ENCODE measurements at places on chromosomes 7 and 10.
A peak's percentile ranks its signal among the peaks of the same experiment; 100 is the strongest.

- peak; percentile 11 for DNase-seq
Observed at GRCh38 chr7:131546583-131547141, 9.8 kb downstream of the PODXL start.

- DNase-seq = no peak
Observed at GRCh38 chr7:30859940-30860496, 51.6 kb upstream of the AQP1 start.

- no peak for DNase-seq
Observed at GRCh38 chr7:154372011-154372601, 319.9 kb downstream of the DPP6 start.

DNA sequence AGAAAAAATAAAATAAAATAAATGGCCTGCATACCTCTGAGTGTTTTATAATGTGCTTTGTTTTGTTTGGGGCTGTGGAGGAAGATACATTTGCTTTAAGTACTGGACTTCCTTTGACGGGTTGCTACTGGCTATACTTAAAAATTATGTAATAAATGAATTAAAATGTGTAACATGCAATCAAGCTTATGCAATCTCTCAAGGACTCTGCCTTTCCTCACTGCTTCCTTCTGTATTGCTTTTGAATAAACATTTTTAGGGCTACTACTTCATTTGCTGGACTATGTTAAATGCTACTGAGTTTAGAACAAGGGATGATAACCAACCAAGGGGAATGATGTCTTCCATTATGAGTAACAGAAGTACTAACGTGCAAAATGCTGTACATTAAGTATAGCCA, 91.6 kb downstream of the ETV1 start:
- no peak for DNase-seq

- DNase-seq = no peak
Observed at GRCh38 chr7:51274955-51275354, 41.7 kb downstream of the COBL start.

DNA sequence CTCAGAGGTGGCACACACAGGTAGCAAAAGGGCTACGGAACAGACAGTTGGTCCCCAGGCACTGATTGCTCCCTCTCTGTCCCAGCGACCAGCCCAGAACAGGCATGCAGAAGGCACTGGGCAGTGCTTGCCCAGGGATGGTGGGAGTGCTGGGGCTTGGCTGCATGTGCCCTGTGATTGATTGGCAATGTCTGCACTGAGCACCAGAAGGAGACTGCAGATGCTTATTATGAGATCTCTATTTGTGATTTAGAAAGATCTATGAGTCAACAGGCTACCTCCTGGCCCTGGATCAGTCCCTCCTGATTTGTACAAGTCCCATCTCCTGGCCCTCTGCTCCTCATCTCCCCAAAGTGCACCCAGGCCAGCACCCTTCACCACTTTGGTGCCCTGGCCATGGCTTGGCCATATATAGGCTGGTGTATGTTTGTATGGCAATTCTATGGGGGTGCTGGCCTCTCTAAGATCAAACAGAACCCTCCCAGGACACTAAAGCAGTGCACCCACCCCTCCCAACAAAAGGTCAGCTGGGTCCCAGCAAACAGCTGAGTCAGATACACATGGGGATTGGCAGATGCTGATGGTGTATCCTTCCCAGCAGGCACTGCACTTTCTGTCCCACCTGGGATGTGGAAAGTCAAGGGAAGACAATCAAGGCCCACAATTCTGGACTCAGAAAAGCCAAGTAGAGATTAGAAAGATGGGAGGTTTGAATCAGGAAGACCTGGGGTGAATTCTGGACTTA, 30.9 kb downstream of the CAMK2B start:
- DNase-seq = no peak

Data from effector CD4-positive, alpha-beta T cell (primary cell).